ENCODE measurements at places on chromosomes 13 and 19.

DNA sequence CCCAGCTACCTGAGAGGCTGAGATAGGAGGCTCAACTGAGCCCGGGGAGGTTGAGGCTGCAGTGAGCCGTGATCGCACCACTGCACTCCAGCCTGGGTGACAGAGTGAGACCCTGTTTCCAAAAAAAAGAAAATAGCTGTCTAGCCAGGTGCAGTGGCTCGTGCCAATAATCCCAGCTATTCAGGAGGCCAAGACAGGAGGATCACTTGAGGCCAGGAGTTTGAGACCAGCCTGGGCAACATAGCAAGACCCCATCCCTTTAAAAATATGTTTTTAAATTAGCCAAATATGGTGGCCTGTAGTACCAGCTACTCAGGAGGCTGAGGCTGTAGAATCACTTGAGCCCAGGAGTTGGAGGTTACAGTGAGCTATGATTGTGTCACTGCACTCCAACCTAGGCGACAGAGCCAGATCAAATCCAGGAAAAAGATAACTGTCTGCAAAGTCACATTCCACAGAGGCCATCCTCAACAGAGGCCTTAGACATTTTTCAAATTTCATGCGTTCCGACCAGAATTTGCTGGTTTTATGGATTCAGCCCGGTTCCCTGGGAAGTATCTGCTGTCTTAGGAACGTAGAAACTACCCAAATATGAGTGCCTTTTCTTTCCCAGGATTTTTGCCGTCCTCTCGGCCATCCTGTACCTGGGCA lies 58.7 kb upstream of the USE1 start:
- no peak for DNase-seq

DNA sequence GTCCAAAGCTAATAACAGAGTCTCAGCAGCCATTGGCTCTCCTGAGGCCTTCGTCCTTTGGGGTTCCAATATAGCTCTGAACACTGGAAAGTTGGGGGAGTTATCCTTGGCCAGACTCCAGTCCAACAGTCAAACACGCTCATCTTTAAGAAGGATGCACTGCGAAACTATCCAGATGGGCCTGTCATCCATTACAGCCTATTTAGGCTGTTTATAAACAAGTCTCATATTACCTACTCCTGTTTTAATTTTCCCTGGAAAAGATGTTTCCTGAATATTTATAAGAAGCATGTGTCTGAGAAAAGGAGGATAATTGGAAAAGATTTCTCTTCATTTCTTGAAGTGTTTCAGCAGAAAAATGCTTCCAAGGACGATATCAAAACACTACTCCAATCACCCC lies 170.7 kb downstream of the DCT start:
- DNase-seq: no peak

- no peak for DNase-seq
Observed at GRCh38 chr19:55196803-55197202, 12.5 kb downstream of the PTPRH start.

DNA sequence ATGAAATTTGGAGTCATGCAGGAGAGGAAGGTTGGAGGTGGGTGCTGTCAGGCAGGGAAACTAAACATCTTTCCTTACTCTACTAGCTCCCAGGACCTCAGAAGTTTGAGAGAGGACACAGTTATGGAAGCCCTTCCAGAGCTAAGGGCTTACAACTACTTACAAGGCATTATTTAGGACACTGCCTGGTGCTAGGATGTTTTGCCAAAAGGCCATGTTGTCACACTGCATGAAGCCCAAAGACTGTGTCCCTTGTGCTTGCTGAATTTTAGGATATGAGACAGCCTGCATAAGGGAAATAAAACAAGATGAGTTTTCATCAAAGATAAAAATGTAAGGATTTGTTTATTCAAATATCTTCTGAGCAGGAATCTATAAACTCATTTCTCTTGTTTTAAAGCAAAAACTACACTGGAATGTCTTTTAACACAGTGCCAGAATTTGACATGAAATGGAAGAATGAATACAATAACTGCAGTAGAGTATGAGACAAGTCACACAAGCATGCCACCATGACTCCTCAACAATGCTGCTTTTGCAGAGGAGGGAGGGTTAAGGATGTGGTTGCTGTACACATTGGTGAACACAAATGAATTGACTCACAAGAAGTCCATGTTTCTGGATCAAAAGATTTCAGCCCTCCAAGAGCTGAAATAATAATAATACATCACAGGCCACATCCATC lies 258.4 kb downstream of the SPRY2 start:
- no peak for DNase-seq

DNA sequence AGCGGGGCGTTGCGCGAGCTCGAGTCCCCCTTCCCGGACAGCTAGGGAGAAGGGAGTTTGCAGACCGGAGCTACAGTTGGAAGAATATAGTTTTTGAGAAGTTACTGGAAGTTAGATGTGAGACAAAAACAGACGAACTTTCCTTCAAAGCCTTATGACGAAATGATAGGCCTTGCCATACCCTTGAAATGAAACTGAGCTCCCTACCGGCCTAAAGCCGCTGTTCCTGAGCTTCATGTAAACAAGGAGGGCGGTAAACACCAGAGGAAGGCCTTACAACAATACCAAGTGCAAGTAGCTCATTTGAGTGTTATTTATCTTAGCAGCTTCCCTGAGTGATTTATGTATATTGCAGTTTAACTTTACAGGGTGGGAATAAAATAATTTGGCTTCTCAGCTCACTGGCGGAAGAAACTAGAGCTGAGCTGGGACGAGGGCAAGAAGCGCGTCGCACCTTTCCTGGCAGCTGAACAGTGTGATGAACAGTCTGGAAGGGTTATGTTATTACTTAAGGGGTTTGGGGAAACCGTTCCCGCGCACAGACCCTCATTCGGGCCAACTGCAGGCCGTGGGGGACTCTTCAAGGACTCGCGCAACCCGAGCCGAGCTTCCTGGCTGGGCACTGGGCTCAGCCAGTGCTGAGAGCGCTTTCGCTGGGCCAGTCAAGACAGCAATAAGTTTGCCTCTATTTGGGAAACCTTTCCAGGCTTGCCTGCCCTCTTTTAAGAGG lies 111.2 kb downstream of the KCNRG start:
- no peak for DNase-seq

GRCh38 chr19:53870485-53870844 lies 2.8 kb downstream of the MYADM start:
- no peak for DNase-seq

DNA sequence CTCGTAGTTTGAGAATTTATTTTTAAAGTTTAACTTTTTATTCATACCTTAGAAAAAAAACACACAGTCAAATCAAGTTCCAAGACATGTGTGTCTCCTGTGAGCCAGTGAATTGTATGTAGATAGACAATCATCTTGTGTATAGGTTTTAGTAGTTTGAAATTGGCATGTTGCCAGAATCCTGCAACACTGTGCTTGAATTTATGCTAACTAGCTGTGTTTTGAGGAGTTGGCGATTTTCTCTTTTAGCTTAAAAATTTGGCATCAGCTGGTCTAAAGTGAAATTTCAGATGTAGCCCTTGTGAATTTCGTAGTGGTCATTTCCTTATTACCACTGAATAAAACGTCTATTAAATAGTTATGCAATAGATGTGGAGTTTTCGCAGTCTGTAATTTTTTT lies 213.2 kb downstream of the ATP8A2 start:
- no peak for DNase-seq

- no peak for DNase-seq
Observed at GRCh38 chr13:112562254-112562653, 25.7 kb downstream of the TUBGCP3 start.

- no peak for DNase-seq
Observed at GRCh38 chr13:63024458-63024857, 1608.8 kb upstream of the PCDH20 start.

- DNase-seq: no peak
Observed at GRCh38 chr13:78826936-78827335, 168.0 kb upstream of the OBI1 start.

GRCh38 chr13:30787738-30788525 lies 52.6 kb downstream of the ALOX5AP start:
- DNase-seq: no peak

DNA sequence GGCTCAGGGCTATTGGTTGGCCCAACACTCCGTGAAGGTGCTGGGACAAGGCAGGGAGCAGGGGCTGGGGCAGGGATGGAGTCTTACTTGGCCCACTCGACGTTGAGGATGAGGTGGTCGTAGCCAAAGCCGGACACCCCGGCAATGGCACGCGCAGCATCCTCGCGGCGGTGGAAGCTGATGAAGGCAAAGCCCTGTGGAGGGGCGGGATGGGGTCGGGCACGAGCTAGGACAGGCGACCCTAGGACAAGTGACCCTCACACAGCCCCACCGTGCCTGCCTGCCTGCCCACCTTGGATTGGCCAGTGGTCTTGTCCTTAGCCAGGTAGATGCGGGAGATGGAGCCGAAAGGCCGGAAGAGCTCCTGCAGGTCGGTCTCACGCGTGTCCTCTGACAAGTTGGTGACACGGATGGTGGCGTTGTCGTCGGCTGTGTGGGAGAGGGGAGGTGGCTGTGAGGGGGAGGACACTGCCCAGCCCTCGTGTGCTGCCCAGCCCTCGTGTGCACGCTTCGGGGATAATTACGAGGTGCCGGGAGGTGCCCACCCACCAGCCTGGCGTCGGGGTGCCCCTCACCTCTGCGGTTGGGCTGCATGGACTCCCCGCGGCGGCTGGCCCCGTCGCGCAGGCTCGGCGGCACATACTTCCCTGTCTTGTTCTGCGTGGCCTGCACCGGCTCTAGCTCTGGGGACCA lies 4.0 kb downstream of the P2RY11 start:
- no peak for DNase-seq

- no peak for DNase-seq
Observed at GRCh38 chr13:97460853-97461252, 26.9 kb downstream of the RAP2A start.

DNA sequence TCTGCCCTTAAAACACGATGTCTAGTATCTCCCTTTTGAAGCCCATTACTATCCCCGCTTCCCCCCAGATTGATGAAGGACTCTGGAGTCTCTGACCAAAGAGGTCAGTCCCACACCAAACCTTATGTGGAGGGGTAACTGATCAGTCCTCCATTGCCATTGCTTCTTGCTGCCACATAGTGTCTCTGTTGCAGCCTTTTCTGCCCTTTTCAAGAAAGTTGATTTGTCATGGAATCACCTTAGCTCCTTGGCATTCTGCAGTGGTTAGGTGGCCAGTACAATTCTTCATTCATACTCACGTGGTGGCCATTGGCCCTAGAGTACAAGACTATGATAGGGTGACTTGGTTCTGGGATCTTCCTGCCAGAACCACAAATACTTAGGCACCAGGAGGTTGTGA lies 8.4 kb upstream of the HTR2A start:
- no peak for DNase-seq

DNA sequence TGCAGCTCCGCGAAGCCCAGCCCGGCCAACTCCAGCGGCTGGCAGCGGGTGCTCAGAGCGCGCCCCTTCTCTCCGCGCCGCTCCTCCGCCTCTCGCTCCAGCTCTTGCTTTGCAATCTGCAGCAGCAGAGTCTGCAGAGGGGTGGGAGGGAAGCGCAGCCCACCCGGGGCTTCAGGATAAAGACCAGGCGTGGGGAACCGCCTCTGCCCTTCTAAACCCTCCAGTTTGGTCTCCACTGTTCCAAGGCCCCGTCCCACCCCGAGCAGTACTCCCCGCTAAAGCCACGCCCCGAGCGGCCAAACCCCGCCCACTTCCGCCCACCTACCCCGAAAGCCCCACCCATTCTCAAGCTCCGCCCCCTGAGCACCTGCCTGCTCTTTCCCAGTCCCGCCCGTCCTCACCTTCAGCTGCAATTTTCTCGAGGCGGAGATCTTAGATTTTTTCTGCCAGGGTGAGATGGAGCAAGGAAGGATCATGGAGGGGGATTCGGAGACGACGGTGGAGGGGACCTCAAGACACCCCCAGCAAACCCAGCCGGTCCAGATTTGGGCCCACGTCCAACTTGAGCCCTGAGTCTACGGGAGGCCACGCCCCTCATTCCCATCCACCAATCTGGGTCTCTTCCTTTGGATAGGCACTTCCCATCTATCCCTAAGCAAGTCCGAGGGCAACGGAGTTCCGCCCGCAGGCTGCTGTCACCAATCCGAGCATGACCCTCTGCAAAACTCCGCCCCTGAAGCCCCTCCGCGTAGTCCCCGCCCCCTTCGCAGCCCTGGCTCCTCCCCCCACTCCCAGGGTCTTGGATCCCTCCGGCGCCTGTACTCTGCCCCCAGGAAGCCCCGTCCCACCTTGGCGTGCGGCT lies 1.1 kb downstream of the TNNI3 start:
- DNase-seq: no peak

DNA sequence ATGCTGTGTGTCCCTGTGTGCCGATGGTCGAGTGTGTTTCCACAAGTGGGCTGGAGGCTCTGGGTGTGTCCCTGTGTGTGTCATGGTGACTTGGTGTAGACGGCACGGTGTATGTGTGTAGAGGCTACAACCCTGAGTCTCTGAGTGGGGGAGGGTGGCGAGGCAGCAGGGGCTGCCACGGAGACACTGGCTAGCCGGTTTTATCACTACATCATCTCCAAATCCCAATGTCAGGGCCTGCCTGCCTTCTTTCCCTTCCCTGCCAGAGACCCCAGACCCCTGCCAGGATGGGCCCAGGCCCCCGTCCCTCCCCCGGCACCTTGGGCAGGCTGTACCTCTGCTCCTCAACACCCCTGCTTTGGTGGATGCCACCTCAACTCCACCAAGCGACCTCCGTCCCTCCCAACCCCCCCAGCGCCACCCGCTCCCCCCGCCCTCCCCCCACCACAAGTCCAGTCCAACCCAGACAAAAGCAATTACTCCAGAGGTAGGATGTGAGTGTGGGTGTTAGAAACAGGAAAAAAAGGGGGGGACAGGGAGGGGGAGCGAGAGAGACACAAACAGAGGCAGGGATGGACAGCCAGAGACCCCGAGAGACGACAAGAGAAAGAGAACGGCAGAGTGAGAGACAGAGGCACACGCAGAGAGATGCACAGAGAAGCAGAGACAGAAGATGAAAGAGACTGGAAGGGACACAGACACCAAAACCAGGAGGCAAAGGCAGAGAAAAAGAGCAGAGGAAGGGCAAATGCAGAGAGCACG lies 21.6 kb upstream of the POU2F2 start:
- DNase-seq: no peak

DNA sequence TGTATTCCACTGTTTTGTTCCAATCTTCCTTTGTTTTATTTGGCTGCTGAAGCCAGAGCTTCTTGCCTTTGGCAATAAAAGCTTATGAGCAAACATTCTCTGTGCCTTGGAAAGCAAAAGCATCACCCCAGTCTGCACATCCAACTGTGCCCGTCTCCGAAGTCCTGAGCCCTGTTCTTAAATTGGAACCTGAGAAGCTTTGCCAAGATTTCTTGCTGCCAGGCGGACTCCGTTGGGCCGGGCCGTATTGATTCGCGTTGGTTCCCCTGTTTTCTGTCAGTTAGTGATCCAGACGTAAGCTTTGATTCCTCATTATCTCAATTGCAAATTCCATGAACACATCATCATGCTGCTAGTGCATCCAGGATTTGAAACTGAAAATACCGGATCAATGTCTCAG lies 793.0 kb downstream of the OLFM4 start:
- no peak for DNase-seq

GRCh38 chr13:23391752-23392151 lies 41.8 kb downstream of the SACS start:
- no peak for DNase-seq

- DNase-seq: no peak
Observed at GRCh38 chr19:42124386-42124901, 7.8 kb downstream of the POU2F2 start.

All from activated CD4-positive, alpha-beta T cell treated with anti-CD3 and anti-CD28 coated beads, Interleukin-2, amount 50 U/mL, for 24 hours (primary cell).